ENCODE measurements at places on chromosomes 7 and 10.

DNA sequence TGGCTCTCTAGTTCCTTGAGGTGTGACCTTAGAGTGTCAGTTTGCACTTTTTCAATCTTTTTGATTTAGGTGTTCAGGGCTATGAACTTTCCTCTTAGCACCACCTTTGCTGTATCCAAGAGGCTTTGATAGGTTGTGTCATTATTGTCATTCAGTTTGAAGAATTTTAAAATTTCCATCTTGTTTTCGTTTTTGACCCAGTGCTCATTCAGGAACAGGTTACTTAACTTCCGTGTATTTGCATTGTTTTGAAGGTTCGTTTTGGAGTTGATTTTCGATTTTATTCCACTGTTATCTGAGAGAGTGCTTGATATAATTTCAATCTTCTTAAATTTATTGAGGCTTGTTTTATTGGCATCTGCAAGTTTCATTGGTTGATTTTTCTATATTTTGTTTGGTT is 37.3 kb downstream of the FANK1 start:
- no peak for DNase-seq

GRCh38 chr10:64313967-64314366 is 792.8 kb downstream of the REEP3 start:
- no peak for DNase-seq

DNA sequence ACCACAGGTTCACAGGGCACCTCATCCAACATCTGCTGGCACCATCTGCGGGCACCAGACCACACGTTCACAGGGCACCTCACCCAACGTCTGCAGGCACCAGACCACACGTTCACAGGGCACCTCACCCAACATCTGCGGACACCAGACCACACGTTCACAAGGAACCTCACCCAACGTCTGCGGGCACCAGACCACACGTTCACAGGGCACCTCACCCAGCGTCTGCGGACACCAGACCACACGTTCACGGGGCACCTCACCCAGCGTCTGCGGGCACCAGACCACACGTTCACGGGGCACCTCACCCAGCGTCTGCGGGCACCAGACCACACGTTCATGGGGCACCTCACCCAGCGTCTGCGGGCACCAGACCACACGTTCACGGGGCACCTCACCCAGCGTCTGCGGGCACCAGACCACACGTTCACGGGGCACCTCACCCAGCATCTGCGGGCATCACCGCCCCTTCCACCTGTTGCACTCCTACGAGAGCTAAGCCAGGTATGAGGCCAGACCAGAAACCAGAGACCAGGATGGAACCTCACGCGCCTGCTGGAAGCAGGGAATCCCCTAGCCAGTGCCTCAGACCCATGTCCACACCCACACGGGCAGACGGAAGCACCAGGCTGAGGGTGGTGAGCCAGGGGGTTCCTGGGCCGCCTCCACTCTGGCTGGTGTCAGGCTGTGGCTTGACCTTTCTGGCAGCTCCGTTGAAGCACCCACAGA is 182.8 kb downstream of the MAD1L1 start:
- DNase-seq: no peak

- no peak for DNase-seq
Measured at GRCh38 chr7:1930381-1931065, 260.4 kb downstream of the ELFN1 start.

All from stimulated activated CD4-positive, alpha-beta T cell treated with anti-CD3 and anti-CD28 coated beads, TNF-alpha, amount 100 ng/mL, for 4 hours (primary cell).